Activated effector memory CD4-positive, alpha-beta T cell treated with anti-CD3 and anti-CD28 coated beads, Interleukin-2, amount 50 U/mL, for 16 hours (primary cell): ENCODE measurements at places on chromosomes 6 and 20.

- no peak for DNase-seq
Observed at GRCh38 chr20:62495749-62496567, 20.2 kb upstream of the GATA5 start.

DNA sequence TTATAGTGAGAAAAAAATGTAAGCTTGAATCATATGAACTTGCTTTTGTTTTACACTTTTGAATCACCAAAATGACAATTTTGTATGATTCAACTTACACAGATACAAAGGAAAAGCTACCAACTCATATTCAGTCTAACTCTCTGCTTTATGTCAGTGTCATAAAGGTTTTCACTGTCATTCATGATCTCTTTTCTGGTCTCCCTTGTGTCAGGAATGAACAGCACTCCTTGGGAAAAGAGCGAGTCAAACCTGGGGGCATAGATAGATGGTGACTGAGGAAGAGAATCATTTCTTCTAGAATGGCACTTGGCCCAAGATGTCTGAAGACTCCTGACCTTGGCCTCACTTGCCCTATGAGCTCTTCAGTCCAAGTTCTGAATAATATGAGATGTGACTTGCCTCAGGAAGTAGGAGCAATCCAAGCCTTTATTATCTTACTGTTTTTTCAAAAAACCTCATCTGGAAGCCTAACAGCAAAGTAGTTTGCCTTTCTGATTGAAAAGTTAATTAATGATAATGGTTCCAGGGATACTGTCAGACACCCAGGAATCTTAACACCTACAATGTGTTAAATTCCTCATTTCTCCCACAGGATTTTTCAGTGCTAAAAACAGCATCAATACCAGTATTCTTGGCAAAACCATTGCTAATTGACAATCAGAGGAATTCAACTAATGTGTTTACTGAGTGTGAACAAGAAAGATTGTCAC lies 270.0 kb upstream of the HSF2 start:
- no peak for DNase-seq

DNA sequence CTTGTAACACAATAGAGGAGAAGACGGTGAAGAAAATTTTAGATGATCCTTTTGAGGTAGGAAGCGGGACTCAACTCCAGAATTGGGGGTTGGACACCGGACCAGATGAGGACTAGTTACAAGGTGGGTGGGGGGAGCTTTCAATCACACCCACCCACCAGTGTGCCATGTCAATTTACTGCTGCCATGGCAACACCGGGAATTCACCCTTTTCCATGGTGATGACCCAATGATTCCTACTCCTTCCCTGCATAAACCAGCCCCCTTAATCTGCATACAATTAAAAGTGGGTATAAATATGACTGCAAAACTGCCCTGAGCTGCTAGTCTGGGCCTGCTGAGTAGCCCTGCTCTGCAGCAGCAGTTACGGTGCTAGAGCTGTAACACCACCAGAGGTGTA lies 14.7 kb downstream of the RAD21L1 start:
- DNase-seq: no peak

- no peak for DNase-seq
Observed at GRCh38 chr6:42720739-42721138, 1.7 kb downstream of the PRPH2 start.

GRCh38 chr6:152879681-152880080 lies 103.2 kb downstream of the FBXO5 start:
- DNase-seq: no peak
